Foreskin keratinocyte (primary cell): ENCODE measurements at places on chromosomes 3 and 15. TPM values are rescaled to one million over a fixed set of nuclear protein-coding genes. Genes with fewer than 3 reads are reported as not detected.

The WDR93 gene
- polyA plus RNA-seq = not detected in 2 replicates

The IQCF5 gene
- polyA plus RNA-seq = not detected in 2 replicates

The PCCB gene
- polyA plus RNA-seq = 23.3 and 28.3 TPM in 2 replicates

The ZKSCAN7 gene
- 0.77 and 0.87 TPM in 2 replicates for polyA plus RNA-seq

The AQR gene
- polyA plus RNA-seq = 21.3 and 29.1 TPM in 2 replicates

The IL5RA gene
- polyA plus RNA-seq = not detected in 2 replicates

The COL6A6 gene
- not detected in 2 replicates for polyA plus RNA-seq

The GNB4 gene
- polyA plus RNA-seq = 6.7 and 8.6 TPM in 2 replicates
